IPS DF 6.9 (cell line): ENCODE measurements at places on chromosomes 7 and 10.

DNA sequence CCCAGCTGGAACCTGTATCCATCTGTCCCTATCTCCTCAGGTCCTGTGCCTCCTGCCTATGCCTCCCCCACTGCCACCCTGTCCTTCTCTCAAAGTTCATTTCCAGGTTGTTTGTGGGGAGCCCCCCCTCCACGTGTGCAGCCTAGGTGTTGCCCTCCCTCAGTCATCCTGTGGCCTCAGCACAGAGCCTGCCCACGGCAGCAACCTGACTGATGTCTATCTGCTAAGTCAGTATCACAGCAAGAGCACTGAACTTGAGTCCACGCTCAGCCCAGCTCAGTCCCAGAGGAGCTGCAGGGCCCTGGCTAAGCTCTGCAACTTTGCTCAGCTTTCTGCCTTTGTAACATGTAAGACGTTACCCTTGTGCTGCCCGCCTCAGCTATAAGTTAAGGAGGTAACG is 28.7 kb downstream of the FAM53B start:
- H3K36me3 ChIP-seq = no peaks in the 10 kb centered on the region
- no peak for DNase-seq
- no peaks in the 10 kb centered on the region for H3K27me3 ChIP-seq
- no peak overlapping the region for H3K27ac ChIP-seq
- H3K4me3 ChIP-seq = no peak overlapping the region

GRCh38 chr7:112001091-112001826 is 204.9 kb downstream of the DOCK4 start:
- H3K4me1 ChIP-seq = no peaks in the 10 kb centered on the region
- no peak overlapping the region for H3K27ac ChIP-seq
- no peaks in the 10 kb centered on the region for H3K36me3 ChIP-seq

DNA sequence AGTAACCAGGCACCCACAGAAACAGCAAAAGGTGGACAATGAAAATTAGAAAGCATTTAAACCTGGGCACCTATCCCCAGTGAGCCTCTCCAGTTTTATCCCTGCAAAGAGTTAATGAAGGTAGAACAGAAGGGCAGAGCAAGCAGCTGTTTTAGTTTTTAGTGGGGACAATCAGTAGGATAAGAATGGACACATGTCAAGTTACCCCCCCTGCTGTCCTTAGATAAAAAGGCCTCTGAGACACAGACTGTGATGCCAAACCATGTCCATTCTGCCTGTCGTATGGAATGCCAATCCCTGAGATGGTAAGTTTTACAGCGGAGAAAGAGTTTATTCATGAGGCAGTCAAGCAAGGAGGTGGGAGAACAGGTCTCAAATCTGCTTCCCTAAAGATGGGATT is 162.6 kb upstream of the AGR3 start:
- no peaks in the 10 kb centered on the region for H3K27me3 ChIP-seq
- H3K4me1 ChIP-seq = no peaks in the 10 kb centered on the region
- DNase-seq = no peak

- no peak overlapping the region for H3K4me3 ChIP-seq
- DNase-seq = no peak
- no peak overlapping the region for H3K27ac ChIP-seq
- no peaks in the 10 kb centered on the region for H3K27me3 ChIP-seq
Observed at GRCh38 chr10:124983321-124983720, 41.4 kb downstream of the ZRANB1 start.

GRCh38 chr10:1785835-1786234 is 48.5 kb upstream of the ADARB2 start:
- no peak for DNase-seq
- no peaks in the 10 kb centered on the region for H3K36me3 ChIP-seq
- no peaks in the 10 kb centered on the region for H3K4me1 ChIP-seq

DNA sequence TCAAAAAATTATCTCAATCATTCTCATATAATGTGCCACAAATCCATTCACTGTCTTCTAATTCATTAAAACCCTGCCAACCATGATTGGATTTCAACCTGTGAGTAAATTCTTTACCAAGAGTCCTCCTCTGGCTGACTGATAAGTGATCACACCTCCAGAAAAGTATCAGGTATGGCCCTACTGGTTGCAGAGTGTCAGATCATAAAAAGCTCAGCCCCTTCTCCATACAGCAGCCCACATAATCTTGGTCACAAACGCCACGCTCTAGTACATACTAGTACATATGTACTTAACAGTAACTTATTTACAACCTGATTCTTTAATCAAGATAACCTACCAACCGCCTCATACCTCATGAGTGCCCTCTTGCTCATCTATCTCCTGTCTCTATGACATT is 26.1 kb downstream of the UBE2H start:
- H3K27me3 ChIP-seq = no peaks in the 10 kb centered on the region
- no peak overlapping the region for H3K27ac ChIP-seq
- no peaks in the 10 kb centered on the region for H3K4me1 ChIP-seq
- DNase-seq = no peak

- peaks cover 2% of the 10 kb centered on the region; the same call in 1 of the 2 replicates for H3K4me1 ChIP-seq
- no peak overlapping the region for H3K4me3 ChIP-seq
- H3K27me3 ChIP-seq = no peaks in the 10 kb centered on the region
Observed at GRCh38 chr7:15016766-15017165, 114.2 kb upstream of the DGKB start.

DNA sequence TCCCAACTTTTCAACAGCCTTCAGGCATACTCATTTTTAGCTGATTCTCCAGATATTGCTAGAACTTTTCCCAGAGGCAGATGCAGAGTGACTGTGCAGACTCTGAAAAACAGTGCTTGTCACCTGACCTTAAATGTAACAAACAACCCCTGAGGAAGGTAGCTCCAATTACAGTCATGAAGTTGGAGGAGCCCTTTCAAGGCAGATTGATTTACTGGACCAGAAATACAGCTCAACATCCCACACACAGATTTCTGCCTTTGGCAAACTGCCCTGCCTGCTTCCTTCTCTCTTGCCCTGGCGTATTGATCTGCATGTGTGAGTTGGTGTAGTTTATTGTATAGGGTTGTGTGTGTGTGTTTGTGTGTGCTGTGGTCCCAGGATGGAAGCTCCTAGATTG is 38.5 kb downstream of the PYROXD2 start:
- no peak overlapping the region for H3K27ac ChIP-seq
- 0 out of 2 replicates have a peak, but pooled peaks cover 1% of the 10 kb centered on the region for H3K4me1 ChIP-seq
- H3K27me3 ChIP-seq = no peaks in the 10 kb centered on the region
- no peaks in the 10 kb centered on the region for H3K36me3 ChIP-seq

DNA sequence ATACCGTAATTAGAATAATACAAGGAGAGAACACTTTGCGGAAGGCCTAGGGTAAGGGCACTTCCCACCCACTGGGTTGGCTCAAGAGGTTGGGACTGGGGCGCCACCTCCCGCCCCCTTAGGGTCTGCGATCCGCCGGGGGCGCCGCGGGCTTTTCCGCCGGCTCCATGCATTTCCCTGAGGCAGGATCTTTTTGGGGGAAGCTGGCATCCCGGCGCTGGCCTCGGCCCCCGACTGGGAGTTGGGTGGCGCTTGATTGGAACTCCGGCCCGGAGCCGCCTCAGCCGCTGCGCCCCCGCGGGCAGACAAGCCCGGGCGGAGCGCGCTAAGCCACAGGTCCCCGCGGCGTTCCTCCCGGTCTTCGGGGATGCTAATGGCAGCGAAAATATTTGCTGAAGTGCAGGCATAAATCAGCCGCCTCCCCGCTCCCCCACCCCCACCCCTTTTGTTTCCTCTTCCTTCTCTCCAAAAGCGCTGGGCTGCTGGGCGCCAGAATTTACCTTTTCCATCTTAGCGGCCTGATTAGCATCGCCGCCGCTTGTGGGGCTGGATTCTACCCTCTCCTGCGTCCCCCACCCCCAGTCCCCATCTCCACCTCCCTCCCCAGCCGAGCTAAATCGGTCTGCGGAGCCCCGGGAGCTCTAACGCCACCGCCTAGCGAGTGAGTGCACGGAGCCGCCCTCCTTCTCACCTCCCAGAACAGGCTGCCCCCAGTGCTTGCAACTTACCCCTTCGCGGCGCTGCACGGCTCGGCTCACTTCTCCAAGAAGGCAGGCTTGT is 5.1 kb downstream of the UNC5B start:
- H3K27me3 ChIP-seq = 0 out of 2 replicates have a peak, but pooled peaks cover 2% of the 10 kb centered on the region
- H3K4me1 ChIP-seq = peaks cover 18% of the 10 kb centered on the region
- no peaks in the 10 kb centered on the region for H3K36me3 ChIP-seq
- DNase-seq = no peak

DNA sequence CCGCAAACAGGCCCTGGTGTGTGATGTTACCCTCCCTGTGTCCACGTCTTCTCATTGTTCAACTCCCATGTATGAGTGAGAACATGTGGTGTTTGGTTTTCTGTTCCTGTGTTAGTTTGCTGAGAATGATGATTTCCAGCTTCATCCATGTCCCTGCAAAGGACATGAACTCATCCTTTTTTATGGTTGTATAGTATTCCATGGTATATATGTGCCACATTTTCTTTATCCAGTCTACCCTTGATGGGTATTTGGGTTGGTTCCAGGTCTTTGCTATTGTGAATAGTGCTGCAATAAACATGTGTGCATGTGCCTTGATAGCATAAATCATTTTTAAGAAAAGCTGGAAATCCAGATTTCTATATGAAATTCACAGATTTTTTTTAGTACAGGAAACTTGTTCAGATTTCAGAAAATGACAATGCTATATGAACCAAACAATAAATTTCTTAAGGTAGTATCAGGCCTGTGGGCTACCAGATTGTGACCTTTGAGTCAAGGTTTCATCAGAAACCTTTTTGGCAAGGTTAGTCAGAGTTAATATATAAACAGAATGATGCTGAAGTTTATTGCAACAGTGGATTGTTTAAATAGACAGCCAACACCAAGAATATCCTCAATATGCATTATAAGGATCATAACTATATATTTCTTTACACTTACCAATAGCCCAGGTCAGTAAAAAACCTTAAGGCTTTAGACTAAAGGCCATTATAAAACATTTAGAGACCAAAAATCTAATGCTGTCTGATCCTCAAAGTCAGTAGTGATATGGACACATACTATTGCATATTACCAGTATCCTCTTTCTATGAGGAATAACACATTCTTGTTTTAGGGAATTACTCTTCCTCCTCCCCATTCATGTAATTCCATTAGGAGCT is 68.7 kb upstream of the PAPSS2 start:
- no peak for DNase-seq
- no peaks in the 10 kb centered on the region for H3K36me3 ChIP-seq
- H3K27ac ChIP-seq = no peak overlapping the region
- H3K27me3 ChIP-seq = no peaks in the 10 kb centered on the region
- no peak overlapping the region for H3K4me3 ChIP-seq

GRCh38 chr10:113067501-113067900 is 117.5 kb downstream of the TCF7L2 start:
- peaks cover 2% of the 10 kb centered on the region; the same call in 1 of the 2 replicates for H3K4me1 ChIP-seq
- no peak overlapping the region for H3K4me3 ChIP-seq
- H3K27me3 ChIP-seq = no peaks in the 10 kb centered on the region
- H3K27ac ChIP-seq = no peak overlapping the region
- no peak for DNase-seq
- no peaks in the 10 kb centered on the region for H3K36me3 ChIP-seq

DNA sequence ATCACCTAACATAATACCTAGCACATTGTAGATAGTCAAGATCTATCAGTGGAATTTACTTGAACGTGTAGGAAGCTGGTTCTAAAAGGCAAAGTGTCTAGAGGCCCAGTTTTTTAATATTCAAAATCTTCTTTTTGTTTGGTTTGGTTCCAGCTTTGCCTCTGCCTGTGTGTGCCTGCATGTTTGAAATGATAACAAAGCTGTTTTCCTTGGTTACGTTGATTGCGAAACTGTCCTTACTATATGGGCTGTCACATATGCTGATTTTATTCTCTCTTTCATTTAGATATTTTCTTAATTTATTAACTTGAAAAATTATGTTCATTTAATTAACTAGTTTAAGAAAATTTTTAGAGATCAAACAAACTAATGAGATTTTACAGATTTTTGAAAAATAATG is 237.3 kb downstream of the SEMA3A start:
- no peaks in the 10 kb centered on the region for H3K4me1 ChIP-seq
- DNase-seq = no peak
- H3K27me3 ChIP-seq = no peaks in the 10 kb centered on the region
- no peak overlapping the region for H3K4me3 ChIP-seq

DNA sequence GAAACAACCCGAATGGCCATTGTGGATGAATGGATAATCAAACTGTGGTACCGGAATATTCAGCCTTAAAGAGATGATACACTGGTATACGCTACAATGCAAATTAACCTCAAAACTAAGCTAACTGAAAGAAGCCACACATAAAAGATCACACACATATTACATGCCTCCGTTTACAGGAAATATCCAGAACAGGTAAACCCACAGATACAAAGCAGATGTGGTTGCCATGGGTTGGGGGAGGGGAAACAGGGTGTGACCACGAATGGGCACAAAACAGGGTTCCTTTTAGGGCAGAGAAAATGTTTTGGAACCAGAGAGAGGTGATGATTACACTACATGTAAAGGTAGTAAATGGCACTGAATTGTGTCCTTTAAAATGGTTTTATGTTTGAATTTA is 16.6 kb downstream of the ESYT2 start:
- H3K27me3 ChIP-seq = no peaks in the 10 kb centered on the region
- no peak overlapping the region for H3K27ac ChIP-seq
- peaks cover 1% of the 10 kb centered on the region; the same call in 1 of the 2 replicates for H3K4me1 ChIP-seq
- H3K36me3 ChIP-seq = no peaks in the 10 kb centered on the region
- no peak overlapping the region for H3K4me3 ChIP-seq
- DNase-seq = no peak

DNA sequence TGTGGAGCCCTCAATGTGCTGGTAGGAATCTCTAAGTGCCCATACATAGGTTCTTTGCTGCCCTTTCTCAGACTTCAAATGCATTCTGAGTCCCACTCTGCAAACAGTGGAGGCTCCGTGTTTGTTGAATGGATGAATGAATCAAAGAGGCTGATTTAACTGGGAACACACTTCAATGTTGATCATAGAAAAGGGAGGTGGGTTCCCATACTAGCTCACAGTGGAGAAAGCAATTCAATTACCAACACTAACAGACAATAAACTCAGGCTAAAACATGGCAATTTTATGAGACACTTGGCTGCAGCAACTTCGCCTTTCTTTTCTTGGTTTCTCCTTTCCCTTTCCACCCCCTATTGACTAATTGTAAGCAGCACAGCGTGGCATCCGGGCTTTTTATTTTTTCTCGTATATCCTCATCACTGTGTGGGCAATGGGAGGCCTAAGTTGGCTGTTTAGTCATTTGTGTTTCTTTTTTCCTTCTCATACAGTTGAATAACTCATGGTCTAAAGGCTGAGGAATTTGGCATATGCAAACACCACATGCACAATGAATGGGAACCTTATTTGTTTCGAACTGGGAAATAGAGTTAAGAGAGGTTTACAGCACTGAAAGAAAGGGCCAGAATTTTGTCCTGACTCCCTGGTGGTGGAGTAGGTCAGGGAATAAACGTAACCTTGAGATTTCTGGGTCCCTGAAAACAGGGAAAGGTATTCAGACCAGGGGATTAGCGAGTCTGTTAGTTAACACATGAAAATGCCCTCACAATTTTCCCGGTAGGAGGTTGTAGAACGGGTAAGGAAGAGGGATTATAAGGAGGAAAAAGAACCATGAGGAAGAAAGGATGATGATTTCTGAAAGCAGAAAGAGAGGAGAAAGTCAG is 858.5 kb downstream of the KCNMA1 start:
- H3K27ac ChIP-seq = no peak overlapping the region
- H3K4me1 ChIP-seq = peaks cover 2% of the 10 kb centered on the region; the same call in 1 of the 2 replicates
- no peaks in the 10 kb centered on the region for H3K27me3 ChIP-seq
- no peak overlapping the region for H3K4me3 ChIP-seq
- peak; percentile 22 for DNase-seq

- H3K4me1 ChIP-seq = no peaks in the 10 kb centered on the region
- no peak overlapping the region for H3K27ac ChIP-seq
- no peaks in the 10 kb centered on the region for H3K27me3 ChIP-seq
Observed at GRCh38 chr7:157462840-157463239, 126.0 kb downstream of the DNAJB6 start.
